HuH-7 (cell line): ENCODE measurements at places on chromosomes 4 and X.
A peak's percentile ranks its signal among the peaks of the same experiment; 100 is the strongest.

- DNase-seq, result no peak
These were observed 554.9 kb downstream of the KLHL4 start for GRCh38 chrX:88072339-88073030.

GRCh38 chrX:134688031-134688823, 30.0 kb upstream of the PLAC1 start:
- DNase-seq, result no peak

GRCh38 chr4:56149591-56149990, 200.8 kb downstream of the CEP135 start:
- DNase-seq, result no peak

DNA sequence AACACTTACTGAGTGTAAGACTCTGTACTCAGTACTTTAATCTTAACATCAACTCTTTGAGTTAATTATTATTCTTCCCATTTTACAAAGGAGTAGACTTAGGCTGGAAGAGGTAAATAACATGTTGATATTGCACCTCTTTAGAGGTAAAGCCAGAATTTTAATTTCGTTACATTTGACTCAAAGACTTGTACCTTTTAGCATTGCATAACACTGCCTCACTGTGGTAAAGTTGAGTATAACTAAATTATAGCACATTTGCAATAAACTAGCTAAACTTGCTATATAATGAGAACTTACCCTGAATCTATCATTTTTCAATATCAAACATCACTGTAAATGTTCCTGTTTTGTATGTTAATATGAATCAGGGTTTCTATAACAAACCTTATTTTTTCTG, 218.5 kb downstream of the PRR32 start:
- no peak for DNase-seq

DNA sequence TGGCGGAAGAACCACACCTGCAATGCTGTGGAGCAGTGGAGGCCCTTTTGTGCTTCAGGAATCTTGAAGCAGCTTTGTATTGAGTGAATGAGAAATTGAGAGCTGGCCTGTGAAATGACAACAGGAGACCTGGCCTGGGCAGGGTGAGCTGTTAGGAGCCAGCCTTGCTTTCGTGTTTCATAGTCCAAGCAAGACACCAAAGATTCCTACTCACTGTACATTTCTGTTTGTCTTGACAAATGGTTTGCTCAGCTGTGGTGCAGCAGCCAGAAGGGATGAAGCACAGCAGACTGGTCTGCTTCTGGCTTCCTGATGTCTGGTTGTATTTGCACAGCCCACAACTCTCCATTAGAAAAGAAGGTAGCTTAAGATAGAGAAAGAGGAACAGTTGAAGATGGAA, 96.5 kb downstream of the GATB start:
- DNase-seq, result no peak

- no peak for DNase-seq
These were observed 291.6 kb upstream of the ARSJ start for GRCh38 chr4:114271031-114271430.

GRCh38 chr4:8672486-8672885, 79.9 kb downstream of the CPZ start:
- DNase-seq, result no peak

DNA sequence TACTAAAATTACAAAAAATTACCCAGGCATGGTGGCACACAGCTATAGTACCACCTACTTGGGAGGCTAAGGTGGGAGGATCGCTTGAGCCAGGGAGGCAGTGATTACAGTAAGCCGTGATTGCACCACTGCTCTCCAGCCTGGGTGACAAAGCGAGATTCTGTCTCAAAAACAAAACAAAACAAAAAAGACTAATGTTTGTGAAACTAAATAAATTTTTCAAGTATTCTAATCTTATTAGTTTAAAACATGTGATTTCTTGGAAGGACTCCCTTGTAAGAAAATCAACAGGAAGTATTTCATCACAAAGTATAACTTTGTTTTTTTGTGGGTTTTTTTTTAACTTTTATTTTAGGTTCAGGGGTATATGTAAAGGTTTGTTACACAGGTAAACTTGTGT, 89.6 kb downstream of the EGF start:
- DNase-seq, result no peak

DNA sequence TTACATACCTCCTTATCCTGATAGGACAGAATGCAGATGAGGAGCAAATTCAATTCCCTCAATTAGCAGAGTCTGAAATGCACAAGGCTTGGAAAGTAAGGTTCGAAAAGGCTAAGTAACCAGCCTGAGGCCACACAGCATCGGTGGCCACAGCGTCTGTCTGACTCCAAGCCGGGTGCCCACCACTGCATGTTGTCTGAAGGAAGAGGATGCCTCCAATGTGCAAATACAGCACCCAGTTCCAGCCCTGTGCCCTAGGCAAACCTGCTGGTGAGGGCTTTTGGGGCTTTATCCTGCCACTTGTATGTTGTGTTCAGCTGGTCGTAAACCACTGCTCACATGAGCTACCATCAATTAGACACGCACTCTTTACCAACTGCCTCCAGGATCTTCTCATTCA, 48.6 kb upstream of the PPP2R2C start:
- DNase-seq, result no peak

DNA sequence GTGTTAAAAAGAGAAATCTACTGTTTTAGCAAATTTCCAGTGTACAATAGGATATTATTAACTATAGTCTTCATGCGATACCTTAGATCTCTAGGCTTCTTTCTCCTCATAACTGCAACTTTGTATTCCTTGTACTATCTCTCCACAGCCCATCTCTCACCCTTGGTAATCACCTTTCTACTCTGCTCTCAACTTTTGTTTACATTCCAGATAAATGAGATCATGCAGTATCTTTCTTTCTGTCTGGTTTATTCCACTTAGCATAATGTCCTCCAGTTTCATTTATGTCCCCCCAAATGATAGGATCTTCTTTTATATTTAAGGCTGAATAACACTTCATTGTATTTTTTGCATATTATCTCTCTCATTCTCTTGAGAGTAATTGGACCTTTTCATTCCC, 165.5 kb downstream of the HS3ST1 start:
- no peak for DNase-seq

GRCh38 chrX:104400387-104400786, 145.7 kb upstream of the ESX1 start:
- DNase-seq, result no peak

DNA sequence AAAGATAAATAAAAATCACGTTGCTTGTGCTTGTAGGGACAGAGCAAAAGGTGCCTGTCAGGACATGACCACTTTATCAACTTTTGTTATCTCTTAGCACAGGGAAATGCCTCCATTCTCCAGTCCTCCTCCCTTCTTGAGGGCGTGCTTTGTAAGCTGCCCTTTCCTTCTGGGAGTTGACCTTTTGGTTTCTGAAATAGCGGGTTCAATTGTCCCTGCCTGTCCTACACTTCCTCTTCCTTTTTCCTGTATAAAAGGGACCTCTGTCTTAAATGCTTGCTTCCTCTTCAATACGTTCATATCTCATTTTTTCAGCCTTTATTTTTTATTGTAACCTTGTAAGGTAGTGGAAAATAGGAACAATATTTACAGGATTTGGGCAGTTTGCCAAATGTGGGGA, 153.5 kb downstream of the SH3BGRL start:
- DNase-seq, result no peak

GRCh38 chr4:173990126-173990868, 293.2 kb downstream of the FBXO8 start:
- DNase-seq, result peak; percentile 15

GRCh38 chrX:10739426-10739825, 119.0 kb upstream of the MID1 start:
- DNase-seq, result no peak

DNA sequence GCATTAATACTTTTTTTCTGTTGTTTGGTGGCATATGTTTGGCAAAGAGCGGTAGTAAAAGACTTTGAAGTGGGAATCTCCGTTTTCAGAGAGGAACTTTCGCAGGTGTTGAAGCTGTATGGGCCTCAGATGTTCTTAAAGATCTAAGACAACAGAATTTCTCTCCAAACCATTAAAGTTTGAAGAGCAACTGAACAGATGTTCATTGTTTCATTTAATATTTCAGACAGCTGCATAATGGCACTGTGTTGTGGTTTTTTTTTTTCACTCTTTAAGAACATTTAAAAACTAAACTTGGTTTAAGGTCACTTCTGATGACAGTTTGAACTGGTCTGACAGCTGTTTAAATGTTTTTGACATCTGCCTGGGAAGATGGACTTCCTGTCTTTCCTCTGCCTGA, 882.7 kb upstream of the PCDH10 start:
- no peak for DNase-seq

DNA sequence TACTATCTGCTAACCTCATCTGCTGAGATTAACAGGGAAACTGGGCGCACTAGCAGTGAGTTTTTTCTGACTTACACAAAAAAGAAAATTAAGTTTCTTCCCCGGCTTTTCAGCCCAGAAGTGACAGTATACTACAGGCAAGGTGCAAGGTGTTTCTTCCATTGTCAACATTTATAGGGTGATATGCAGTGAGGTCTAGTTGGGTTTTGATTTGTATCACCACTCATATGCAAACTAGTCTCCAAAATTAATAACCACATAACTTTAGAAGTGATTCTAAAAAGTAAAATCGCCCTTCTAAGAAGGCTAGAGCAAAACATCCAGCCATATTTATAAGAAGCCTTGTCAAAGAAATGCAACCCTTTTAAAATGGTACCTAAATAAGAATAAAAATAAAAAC, 640.1 kb downstream of the ARAP2 start:
- DNase-seq, result no peak

- DNase-seq, result no peak
These were observed 90.0 kb upstream of the PPP2R3B start for GRCh38 chrX:476724-477075.

DNA sequence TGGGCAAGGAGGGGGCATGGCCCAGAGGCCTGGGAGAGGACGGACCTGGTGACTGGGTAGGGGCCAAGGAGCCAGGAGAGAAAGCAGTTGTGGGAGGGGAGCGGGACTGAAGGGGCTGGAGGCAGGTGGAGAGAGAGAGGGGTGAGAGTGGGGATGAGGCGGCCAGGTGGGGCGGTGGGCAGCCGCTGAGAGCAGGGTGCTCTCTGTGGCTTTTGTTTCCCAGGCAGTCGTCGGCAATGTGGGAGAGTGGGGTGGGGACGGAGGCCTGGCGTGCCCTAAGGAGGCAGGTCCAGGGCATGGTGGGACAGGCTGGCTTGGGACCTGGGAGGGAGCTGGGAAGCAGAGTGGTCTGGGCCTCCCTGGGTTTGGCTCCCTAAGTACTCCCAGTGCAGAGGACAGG, 3.2 kb upstream of the ATP2B3 start:
- no peak for DNase-seq

DNA sequence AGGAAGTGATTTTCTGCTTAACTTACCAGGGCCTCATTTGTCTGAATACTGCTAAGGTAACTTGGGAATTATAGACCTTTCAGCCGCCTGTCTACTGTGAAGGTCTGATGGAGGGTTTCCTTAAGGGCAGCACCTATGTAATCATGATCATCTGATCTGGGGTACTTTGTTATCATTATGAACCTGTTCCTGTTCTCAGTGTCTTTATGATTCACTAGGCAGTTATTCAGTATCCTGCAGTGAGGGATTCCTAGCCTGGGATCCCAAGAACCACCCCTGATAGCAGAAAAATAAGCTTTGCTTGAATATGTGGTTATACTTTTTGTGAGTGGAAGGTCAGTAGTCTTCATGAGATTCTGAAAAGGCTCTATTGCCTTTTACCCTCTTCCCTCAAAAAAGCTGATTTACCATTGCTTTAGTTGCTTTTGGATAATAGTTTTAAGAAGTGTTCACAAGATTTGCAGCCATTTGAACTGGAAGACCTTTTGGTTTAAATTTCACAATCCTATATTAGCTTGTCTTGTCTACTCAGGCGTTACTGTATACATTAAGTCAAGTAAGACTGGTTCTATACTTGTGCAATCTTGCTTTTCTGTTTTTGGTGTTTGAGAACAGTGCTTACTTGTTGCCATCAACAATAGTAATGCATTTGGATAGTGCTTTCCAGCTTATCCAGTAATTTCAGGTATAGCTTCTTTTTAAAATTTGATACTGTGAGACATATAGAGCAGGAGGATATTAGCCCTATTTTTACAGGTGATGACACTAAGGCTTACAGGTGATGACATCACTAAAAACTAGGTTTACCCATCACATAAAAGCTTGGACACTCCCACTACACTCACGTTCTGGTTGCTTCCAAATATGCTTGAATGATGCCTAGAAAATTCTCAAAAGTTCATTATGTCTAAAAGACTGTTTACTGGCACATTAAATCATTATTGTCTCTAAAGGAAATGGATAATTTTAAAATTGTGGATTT, 60.0 kb downstream of the FHIP1A start:
- no peak for DNase-seq

GRCh38 chr4:119050527-119051090, 85.0 kb upstream of the MYOZ2 start:
- no peak for DNase-seq

- DNase-seq, result no peak
These were observed 60.3 kb upstream of the ANTXR2 start for GRCh38 chr4:80133240-80133783.

- no peak for DNase-seq
These were observed 28.3 kb upstream of the UXT start for GRCh38 chrX:47687263-47687662.

- DNase-seq, result no peak
These were observed 88.1 kb upstream of the C1QTNF7 start for GRCh38 chr4:15339737-15340136.

DNA sequence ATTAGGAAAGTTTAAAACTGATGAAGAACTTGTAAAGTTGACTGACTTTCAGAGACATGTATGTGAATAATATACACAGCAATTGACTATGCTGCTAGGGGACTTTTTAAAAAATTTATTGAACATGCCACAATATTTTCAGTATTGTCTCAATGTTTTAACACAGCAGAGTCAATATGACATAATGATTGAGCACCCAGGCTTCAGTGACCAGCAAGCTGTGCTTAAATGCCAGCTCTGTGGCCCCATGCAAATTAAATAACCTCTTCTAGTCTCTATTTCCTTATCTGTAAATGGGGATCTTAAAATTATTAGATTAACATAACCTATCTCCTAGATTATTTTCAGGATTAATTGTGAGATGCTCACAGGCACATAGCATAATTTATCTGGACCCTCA, 56.8 kb upstream of the TXK start:
- no peak for DNase-seq
